Cortex of kidney (tissue), 1 donor: ENCODE measurements at places on chromosomes 6 and 20.

DNA sequence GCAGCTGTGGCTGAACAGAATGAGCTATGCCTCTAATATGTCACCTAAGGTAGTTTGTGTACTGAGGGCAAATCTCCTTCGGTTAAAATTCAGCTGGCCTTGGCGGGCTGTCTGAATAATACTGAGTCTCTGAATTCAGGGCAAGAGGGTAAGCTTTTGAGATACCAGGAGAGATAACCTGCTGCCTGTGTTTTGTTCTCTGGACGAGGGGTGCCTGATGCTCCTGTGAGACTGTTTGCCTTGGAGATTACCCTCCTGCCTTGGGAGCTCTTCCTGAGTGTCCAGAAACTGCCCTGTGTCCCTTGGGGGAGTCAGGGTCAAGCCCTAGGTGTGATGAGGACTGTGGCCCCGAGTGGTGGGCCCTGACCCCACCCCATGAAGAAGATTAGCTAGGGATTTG lies 282.9 kb downstream of the KIF16B start:
- no peak for DNase-seq

- no peak for DNase-seq
Observed at GRCh38 chr20:62889871-62890270, 28.2 kb upstream of the TCFL5 start.

DNA sequence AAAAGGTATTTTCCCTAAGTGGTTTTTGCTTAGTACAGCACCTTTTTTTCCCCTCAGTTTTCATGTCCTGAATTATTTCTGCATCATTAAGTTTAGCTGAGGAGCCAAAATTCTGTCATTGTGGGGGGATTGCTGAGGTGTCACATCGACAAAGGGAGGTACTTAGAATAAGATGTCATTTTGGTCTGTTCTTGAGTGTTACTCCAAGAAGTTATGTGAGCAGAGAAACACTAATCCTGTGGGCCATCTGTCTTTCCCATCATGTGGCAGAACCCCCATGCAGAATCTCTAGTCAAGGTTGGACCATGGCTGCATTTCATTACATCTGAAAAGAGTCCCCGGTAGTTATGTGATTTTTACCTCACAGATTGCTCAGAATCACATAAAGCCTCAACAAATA lies 167.8 kb upstream of the CENPW start:
- no peak for DNase-seq

- no peak for DNase-seq
Observed at GRCh38 chr6:137829641-137830083, 37.4 kb upstream of the TNFAIP3 start.

DNA sequence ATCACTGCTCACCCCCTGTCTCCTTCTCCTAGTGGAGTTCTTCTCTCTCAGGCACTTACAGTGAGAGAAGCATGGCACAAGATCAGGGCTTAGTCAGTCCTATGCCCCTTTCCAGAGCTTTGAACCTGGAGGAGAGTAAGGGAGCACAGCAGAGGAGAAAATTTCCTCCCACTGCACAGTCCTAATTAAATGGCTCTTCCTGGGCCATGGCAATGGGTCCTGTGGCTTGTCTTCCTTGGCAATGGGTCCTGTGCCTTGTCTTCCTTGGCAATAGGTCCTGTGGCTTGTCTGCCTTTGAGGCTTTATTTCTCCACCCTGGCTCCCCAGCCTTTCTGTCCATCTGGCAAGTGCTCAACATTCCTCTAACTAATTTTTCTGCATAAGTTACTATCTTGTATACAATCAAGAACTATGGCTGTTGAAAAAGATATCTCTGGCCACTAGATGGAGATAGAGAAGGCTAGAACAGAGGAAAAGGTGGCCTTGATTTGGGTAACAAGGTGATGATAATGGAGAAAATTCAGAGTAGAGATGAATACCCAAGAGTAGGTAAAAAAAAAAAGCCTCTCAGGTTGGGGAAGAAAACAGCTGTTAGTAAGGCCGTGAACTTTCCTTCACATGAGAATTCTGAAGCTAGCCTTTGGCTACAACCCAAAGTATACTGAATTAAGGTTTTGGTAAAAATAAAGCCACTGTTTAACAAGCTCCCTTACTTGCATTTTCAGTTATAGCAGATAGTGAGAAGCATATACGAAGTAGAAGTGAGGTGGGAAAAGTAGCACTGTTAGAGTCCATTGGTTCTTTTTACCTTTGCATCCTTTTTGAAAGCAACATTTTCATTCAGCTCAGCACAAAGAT lies 504.9 kb downstream of the DOK5 start:
- DNase-seq: no peak

DNA sequence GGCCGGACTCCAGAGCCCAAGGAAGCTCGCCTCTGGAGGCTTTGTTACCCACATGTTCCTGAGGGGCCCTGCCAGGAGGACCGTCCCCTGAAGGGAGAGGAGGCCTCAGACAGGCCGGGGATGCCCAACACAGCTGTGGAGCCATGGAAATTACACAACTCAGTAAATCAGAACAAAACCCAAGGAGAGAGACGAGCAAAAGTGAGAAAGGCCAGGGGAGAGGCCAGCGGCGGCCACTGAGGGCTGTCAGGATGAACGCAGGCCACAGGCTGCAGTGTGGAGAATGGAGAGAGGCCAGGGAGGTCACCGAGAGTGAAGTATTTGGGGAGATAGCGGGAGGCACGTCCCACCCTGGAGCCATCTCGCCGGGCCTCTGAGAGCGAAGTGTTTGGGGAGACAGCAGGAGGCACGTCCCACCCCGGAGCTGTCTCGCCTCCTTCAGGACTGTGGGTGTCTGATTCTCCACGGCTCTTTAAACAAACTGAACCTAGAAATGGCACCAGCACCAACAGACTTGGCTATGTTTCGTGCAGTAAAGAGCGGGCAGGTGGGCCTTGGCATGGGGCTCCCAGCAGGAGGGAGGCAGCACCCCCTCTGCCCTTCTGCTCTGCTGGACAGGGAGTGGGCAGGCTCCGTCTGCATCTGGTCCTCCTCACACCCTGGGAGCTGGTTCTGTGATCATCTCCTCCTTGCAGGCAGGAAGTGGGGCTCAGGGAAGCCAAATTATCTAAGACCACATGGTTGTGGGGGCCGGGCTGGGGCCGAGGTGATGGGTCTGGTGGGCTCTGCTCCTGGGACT lies 91.0 kb downstream of the YTHDF1 start:
- DNase-seq: no peak

DNA sequence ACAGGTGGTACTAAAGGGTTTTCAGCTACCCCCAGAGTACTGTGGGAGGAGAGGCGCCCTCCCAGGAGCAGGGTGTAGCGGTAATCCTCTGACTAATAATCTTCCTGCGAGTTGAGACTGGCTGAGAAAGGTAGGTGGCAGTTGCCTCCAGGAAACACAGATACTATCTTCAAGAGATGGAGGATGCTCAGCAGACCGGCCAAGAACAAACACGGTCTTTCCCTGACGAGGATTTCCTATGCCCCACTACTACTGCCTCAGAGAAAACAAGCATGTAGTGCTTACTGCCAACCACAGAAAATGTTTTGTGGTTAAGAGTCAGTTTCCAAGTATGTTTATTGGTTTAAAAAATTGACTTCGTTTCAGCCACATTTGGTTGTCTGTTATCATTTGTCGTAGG lies 26.8 kb downstream of the C6orf89 start:
- no peak for DNase-seq
